Fibroblast of skin of left biceps (primary cell): ENCODE measurements at places on chromosomes 7 and 10.

DNA sequence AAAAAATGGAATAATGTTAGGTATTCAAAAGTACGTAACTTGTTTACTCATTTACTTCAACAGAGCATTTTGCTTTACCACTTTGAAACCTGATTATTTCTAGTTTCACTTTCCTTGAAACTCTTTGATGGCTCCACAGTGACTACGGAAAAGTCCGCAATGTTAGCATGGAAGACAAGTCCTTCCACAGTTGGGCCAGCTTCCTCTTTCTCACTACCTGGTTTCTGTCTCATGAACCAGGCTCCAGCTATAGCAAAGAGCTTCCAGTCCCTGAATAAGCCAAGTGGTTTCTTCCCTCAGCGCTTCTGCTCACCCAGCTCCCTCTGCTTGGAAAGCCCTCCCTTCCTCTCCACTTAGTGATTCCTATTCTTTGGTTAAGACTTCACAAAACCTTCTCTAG is 44.8 kb upstream of the SLC16A12 start:
- DNase-seq, result no peak

- DNase-seq, result no peak
Observed at GRCh38 chr10:514137-514671, 175.3 kb downstream of the DIP2C start.

DNA sequence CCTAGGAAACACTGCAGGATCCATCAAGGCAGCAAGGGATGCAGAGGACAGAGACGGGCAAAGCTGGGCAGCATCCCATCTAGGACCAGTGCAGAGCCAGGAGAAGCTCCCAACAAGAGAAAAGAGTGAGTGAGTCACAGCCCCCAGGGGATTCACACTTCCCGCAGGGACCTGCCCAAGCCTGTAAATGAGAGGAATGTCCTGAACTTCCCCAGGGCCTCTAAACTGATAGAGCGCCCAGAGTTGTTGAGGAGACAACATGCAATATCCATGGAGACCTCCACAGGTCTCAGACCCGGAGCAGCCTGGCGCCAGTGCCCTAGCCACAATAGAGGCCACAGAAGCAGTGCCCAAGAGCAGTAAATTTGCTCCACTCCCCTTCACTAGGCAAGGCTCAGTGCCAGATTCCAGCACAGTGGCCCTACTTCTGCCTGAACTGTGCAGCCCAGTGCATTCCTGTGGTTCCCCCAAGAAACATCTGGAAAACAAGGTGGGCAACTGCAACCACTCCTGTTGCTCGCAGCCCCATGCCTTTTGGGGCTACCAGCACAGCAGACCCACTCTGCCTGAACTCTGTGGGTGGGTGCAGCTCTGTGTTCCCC is 567.5 kb downstream of the POM121L12 start:
- DNase-seq, result no peak

GRCh38 chr10:49359349-49360270 is 36.3 kb downstream of the DRGX start:
- DNase-seq, result no peak

- no peak for DNase-seq
Observed at GRCh38 chr10:80486785-80487420, 32.8 kb downstream of the TSPAN14 start.

DNA sequence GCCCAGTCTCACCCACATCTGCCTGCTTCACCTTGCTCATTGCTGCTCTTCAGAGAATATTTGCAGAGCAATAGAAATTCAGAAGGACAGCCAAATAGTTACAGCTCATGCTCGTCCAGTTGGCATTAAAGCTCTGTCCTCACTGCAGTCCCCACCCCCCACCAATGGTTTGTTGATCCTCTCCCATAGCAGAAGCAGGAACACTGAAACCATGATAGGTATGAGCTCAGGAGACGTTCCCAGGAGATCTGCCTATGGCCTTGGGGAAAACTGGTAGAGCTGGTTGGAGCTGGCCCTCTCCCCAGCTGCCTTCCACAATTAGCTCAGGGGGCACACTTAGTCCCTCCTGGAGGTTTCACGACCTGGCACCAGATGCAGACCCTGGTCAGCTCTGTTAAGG is 68.6 kb upstream of the KMT2C start:
- DNase-seq, result no peak

- DNase-seq, result no peak
Observed at GRCh38 chr10:78236416-78237015, 202.9 kb downstream of the RPS24 start.

DNA sequence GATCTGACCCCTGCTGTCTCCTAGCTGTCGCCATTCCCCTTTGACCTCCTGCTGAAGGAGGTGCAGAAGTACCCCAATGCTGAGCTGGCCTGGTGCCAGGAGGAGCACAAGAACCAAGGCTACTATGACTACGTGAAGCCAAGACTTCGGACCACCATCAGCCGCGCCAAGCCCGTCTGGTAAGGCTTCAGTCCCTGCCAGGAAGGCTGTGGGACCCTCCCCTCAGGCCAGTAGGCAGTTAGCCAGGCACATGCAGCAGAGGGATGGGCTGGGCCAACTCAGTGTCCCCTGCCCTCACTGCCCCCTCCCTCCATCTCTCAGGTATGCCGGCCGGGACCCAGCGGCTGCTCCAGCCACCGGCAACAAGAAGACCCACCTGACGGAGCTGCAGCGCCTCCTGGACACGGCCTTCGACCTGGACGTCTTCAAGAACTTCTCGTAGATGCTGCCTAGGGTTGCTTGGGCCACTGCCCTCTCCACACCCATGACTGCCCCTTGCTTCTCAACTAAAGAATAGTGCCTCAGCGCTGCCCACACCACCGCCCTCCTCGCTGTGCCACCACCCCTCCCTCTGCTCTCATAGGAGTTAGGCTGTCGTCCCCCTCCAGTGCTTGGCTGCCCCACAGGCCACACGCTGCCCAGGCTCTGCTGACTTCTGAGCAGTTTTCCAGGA is 41.0 kb upstream of the ZMIZ2 start:
- DNase-seq, result no peak

- DNase-seq, result no peak
Observed at GRCh38 chr10:43295436-43295835, 28.6 kb upstream of the RASGEF1A start.
